ENCODE measurements at places on chromosomes 16 and 17.

DNA sequence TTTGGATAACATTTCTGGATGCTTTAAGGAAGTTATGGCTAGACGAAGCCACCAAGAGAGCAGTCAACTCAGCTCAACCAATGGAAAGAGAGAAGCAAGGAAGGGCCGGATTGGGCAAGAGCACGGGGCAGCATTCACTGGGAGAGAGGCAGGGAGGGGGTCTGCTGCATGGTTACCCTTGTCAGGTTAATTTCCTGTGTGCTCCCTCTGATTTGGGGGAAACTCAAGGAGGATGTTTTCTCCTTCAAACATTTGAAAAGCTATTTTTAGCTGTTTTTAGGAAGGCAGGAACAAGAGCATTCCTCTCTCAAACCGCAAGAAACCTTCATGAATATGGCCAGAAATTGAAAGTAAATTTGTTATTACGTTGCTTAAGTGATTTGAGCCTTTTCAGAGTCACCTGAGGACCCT, 118.5 kb upstream of the ZFHX3 start:
- DNase-seq = no peak

GRCh38 chr16:87072101-87072500, 245.1 kb downstream of the C16orf95 start:
- DNase-seq = no peak

- no peak for DNase-seq
Measured at GRCh38 chr16:16997349-16997748, 473.4 kb downstream of the XYLT1 start.

GRCh38 chr17:41965694-41966462, 717 bp upstream of the CNP start:
- DNase-seq = peak; percentile 63

DNA sequence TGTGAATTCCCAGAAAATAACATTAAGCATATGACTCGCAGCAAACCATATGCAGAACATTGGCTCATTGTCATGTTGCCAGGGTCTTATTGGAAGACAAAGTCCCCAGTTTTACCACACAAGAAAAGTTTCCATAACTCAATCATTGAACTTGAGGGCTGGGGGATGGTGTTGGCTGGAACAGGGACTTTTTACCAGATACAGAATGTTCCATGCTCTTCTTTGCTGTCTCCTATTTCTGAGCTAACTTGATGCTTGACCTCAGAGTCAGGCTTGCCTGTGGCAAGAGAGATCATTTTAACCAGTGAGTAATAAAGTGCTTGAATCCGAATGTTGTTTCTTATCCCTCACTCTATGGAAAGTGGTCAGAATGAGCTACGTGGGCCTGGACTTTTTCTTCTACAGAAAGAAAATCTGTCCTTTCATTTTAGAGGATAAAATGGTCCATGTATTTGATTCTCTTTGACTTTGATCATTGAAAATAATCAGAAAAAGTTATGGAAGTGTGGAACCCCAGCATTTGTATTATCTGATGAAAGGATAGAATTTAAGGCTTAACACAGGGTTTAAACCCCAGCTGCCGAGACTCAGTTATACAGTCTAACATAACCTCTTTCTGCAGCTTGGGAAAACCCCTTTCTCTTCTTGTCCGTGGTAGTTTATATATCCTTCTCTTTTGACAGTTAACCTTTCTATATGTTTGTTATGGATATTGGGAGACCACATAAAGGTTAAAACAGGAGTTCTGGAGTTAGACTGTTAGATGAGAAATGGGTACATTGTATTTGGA, 67.0 kb downstream of the TUBD1 start:
- no peak for DNase-seq

DNA sequence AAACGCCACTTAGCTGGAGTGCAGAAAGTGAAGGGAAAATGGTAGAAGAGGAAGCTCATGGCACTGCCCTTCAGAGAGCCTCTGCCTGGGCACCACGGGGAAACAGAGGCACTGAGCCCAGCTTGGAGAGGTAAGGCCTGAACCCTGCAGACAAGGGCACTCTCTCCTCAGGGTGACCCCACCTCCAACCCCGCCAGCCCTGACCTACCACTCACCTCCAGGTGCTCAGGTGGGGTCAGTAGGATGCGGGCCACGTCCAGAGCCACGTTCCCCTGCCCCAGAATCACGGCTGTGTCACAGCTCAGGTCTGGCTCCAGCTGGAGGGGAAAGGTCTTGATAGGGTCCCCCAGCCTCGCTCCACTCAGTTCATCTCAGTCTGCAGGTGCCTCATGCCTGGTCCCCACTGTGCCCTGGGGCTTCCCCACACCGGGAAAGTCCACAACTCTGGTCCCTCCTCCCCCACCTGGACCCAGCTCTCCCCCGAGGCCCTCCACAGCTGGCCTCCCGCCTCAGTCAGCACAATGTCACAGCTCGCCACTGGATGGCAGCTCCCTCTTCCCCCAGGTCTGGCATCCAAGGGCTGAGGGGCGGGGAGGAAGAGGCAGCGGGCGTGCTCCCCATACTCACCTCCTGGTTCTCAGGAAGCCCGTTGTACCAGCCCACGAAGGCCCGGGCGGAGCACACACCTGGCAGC, 6.0 kb upstream of the GRIN2C start:
- DNase-seq = no peak

- DNase-seq = no peak
Measured at GRCh38 chr16:60635548-60635947, 1400.7 kb downstream of the CDH8 start.

GRCh38 chr17:35769895-35770486, 9.3 kb downstream of the C17orf50 start:
- no peak for DNase-seq

DNA sequence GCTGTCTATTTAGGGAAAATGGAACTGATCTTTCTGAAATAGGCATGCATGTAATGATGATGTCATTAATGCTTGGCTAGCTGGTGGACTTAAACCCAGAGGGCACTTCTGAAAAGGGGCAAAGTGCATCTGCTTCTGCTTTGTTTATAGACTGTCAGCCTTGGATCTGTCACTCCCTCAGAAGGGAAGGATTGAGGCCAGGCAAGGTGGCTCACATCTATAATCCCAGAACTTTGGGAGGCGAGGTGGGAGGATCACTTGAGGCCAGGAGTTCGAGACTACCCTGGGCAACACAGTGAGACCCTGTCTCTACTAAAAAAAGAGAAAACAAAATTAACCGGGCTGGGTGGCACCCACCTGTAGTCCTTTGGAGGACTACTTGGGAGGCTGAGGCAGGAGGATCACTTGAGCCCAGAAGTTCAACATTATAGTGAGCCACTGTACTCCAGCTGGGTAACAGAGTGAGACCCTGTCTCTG, 185.5 kb downstream of the WWOX start:
- DNase-seq = no peak

DNA sequence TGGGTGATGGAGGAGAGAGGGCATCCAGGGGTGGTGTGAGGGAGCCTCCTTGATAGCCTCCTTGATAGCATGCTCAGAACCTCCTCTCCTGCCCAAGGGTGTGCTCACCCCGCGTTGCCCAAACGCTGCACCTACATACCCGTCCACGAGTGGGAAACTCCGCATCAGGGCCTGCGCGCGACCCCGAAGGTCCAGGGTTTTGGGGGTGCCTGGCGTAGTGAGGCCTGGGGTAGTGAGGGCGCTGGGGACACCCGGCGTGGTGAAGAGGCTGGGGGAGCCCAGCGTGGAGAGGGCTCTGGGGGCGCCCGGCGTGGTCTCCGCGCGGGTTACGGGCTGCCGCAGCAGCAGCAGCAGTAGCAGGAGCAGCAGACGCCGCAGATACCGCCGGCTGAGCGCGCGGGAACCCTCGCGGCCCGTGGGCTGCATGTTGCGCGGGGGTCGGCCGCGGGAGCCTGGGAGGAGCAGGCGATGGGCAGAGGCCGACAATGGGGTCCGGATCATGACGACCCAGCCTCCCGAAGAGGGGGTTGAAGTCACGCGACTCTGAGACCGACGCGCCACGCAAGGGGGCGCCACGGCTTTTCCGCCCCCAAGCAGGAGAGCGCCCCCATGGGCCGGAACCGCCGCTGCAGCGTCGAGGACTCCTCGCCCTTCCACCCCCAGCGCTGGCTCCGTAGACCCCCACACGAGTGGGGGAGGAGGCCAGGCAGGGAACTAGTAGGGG, at the start of gene DPEP3:
Gene DPEP3, minus strand, starts transcription at position 545 of the 724 bp plus-strand sequence. Its CDS starts 119 bp downstream, at position 426.
- DNase-seq = no peak

- DNase-seq = no peak
Measured at GRCh38 chr17:34321964-34322363, 2.7 kb downstream of the CCL8 start.

- no peak for DNase-seq
Measured at GRCh38 chr16:64019339-64019738, 1102.5 kb downstream of the CDH11 start.

- peak; percentile 80 for DNase-seq
Measured at GRCh38 chr16:75244844-75245758, 6.3 kb downstream of the BCAR1 start.
